ENCODE measurements at places on chromosomes 5 and 9.

DNA sequence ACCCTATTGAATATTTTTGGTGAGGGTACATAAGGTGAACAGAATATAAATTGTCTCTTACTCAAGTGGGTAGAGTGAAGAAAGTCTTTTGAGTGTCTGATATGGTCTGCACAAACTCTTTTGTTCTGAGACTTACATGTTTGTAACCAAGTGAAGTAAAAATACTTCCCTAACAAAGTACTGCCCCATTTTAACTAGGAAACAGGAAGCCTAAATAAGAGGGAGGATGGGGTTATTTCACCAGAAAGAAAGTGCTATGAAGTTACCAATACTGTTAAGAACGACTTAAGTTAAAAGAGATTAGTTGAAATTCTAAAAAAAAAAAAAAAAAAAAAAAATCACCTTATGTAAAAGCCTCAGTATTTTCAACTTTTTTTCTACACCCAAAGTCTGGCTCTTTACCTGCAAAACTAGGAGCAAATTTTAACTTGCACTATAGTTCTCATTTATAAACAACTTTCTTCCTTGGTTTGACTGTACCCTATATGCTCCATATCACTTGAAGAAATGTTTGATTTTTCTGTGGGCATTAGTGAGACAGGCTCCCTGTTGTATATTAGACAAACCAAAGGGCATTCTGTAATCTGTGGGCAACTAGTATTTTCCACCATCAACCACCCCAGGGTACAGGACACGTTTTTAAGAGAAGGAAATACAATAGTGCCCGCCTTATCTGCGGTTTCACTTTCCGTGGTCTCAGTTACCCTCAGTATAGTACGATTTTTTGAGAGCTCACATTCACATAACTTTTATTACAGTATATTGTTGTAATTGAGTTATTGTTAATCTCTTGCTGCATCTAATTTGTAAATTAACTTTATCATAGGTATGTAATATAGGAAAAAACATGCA lies 127.7 kb downstream of the NR3C1 start:
- DNase-seq: no peak

- no peak for DNase-seq
These were observed 526.0 kb upstream of the ADAMTS16 start for GRCh38 chr5:4614088-4614487.

GRCh38 chr5:114319821-114320220 lies 42.0 kb upstream of the KCNN2 start:
- no peak for DNase-seq

DNA sequence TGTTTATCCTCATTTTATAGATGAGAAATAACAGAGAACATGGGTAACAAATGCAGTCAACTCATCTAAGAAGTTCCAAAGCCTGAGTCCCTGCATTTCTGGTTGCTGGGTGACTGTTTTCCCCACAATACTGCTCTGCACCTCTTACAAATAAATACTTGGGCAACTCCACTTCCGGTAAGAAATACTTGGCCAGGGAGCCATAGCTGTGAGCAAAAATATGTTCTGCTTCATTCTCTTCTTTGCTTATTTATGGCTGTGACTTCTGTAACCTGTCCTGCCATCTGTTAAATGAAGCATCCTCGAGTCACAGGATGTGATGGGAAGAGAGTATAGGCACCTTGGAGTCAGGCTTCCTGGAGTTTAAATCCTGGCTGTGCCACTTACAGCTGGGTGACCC lies 49.9 kb downstream of the GDNF start:
- no peak for DNase-seq

DNA sequence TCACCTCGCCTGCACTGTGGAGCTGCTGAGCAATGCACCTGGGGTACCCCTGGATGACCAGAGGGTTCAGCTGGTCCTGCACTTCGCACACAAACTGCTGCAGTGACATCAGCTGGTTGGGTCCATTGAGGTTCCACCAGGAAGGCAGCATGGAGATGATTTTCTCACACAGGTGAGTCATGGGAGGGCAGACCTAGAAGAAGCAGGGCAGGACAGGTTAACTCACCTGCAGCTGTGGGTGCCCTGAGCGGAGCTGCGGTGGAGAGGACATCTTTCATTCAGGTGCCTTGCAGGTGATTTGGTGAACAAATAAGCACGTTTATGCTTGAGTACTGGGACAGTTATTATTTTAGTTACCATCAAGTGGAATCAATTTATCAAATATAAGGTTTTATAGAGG lies 73.6 kb downstream of the CTSL start:
- DNase-seq: no peak

DNA sequence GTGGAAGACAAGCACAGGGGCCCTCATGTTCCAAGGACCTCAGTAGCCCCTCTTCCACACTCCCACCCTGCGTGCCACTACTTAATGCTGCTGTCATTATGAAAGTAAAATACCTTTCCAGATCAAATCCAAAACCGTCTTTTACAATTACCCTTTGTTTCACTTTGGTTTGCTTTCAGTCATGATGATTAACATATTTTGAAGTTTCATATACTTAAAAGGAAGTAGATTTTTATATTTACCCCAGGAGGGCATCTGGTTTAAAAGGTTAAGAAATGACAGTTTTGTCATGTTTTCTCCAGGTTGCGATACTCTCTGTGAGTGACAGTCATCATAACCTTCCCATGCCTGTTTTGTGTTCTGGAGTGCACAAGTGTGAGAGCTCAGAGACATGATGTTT lies 13.5 kb upstream of the MAP1B start:
- DNase-seq: no peak

- no peak for DNase-seq
These were observed 493.3 kb upstream of the ADAMTS16 start for GRCh38 chr5:4646715-4647375.

GRCh38 chr9:102669220-102669619 lies 325.9 kb upstream of the CYLC2 start:
- no peak for DNase-seq

DNA sequence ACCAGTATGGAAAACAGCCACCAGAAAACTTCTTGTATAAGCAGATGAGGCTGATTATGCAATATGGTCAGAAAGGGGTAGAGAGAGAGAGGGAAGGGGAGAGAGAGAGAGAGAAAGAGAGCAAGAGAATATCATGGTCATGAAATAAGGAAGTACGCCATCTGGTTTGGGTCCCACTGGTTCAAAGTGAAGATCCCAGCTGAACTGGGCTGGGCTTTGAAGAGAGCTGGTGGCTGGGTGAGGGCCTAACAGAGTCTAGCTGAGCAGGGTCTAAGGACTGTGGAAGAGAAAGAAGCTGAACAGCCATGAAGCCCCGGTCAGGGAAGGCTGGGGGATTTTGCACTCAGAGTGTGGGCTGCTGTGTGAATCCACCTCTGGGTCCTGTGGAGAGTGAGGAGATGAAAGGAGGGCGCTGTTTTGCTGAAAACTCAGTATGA lies 14.6 kb downstream of the TRIM14 start:
- DNase-seq: no peak

DNA sequence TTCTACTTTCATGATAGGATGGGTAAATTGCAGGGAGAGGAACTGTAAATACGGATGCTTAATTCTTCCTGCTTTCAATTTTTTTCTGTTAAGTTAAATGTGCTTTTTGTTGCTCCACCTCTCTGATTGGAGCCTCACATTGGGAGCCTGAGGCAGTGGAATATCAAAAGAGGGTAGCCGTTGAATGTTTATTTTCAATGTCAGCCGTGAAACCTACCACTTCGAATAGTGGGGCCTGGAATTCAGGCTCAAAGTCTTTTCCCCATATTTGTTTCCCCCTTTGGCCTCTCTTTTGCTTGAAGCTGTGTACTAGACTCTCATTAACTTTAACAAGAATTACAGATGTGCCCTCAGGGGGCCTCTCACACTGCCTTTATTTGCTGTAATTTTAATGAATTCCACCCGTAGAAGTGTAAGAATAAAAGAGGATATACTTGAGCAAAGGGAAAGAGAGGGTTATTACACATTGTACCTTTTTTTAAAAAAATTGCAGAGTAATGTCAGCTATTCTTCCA lies 29.0 kb downstream of the PSAT1 start:
- no peak for DNase-seq

- DNase-seq: no peak
These were observed 62.8 kb downstream of the TLE1 start for GRCh38 chr9:81626511-81626910.

- no peak for DNase-seq
These were observed 80.3 kb upstream of the ARAP3 start for GRCh38 chr5:141762316-141762715.

- DNase-seq: no peak
These were observed 387.4 kb upstream of the KIF2A start for GRCh38 chr5:61918611-61919010.

DNA sequence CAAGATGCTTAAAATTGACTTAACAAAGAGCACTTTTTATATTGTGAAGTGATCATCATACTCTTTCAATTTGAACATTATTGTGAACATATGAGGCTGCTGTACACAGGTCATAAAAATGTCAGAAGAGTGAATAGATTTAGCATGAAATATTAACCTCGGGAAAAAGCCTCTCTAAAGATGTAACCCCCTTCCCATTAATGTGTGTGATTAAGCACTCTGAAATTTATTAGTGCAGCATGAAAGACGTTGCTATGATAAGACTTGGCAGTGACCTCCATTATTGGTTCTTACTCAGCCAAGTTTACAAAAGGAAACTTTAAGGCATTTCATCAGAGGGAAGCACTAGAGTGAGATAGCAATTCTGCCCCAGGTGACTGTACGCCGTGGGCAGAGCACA lies 326.5 kb downstream of the NTRK2 start:
- DNase-seq: no peak

GRCh38 chr9:120971938-120972337 lies 45.3 kb upstream of the TRAF1 start:
- no peak for DNase-seq

GRCh38 chr9:14271093-14271673 lies 42.8 kb downstream of the NFIB start:
- DNase-seq: no peak

- no peak for DNase-seq
These were observed 3.6 kb downstream of the MACROH2A1 start for GRCh38 chr5:135395451-135395850.

DNA sequence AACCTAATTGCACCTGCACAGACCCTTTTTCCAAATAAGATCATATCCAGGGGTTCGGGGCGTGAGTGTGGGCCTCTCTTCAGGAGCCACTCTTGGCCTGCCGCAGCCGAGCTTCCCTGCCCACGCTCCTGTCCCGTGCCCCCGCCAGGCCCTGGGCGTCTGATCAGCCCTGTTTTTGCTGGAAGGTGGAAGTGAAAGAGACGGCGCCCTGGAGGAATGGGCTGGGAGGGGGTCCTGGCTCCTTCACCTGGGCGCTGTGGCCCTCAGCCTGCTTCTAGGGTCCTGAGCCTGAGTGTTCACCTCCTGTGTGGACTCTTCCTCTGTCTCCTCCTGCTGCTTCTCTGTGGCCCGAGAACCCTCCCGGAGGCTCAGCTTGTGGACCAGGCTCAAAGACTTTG lies 11.2 kb upstream of the COL5A1 start:
- no peak for DNase-seq

DNA sequence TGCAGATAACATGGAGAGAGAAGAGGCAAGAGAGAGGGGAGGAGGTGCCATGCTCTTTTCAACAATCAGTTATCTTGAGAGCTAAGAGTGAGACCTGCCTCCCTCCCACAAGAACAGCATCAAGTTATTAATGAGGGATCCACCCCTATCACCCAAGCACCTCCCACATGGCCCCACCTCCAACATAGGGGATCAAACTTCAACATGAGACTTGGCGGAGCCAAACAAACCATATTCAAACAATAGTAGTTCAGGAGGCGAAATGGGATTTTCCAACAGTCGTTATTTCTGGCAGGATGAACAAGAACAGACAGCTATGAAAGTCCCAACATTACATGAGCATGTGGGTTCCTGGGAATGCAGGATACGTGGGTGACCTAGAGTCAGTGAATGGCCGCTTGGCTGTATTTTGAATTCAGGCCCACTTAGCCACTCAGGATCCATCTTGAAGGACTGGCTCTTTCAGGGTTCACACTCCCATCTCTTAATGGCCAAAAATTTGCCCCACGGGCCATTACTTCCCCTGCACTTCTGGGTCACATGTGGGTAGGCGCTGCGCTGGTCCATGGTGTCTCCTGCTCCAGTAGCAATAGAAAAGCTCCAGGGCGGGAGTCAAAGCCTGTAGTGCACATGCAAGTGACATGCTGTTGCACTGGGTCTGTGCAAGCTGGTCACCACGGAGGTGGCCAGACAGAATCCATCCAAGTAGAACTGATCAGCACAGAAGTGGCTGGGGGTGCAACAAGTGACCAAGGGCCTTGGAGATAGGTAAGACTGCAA lies 7.1 kb upstream of the FAF2 start:
- no peak for DNase-seq

DNA sequence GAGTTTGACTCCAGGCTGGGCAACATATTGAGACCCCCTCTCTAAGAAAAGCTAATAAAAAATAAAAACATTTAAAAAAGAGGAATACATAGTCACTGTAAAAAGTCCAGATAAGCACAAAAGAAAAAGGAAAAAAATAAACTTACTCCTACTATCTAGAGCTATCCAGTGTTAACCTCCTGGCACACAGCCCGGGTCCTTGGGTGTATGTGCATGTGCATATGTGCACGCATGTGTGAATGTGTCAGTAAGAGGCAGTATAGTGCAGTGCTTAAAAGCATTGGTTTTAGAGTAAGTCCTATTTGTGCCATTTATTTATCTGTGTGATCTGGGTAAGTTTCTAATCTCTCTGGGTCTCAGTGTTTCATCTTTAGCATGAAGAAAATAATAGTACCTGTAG lies 26.7 kb downstream of the FAM219A start:
- no peak for DNase-seq

GRCh38 chr5:134569758-134570364 lies 44.4 kb downstream of the JADE2 start:
- no peak for DNase-seq

- no peak for DNase-seq
These were observed 2.2 kb upstream of the MEGF9 start for GRCh38 chr9:120716483-120716882.

DNA sequence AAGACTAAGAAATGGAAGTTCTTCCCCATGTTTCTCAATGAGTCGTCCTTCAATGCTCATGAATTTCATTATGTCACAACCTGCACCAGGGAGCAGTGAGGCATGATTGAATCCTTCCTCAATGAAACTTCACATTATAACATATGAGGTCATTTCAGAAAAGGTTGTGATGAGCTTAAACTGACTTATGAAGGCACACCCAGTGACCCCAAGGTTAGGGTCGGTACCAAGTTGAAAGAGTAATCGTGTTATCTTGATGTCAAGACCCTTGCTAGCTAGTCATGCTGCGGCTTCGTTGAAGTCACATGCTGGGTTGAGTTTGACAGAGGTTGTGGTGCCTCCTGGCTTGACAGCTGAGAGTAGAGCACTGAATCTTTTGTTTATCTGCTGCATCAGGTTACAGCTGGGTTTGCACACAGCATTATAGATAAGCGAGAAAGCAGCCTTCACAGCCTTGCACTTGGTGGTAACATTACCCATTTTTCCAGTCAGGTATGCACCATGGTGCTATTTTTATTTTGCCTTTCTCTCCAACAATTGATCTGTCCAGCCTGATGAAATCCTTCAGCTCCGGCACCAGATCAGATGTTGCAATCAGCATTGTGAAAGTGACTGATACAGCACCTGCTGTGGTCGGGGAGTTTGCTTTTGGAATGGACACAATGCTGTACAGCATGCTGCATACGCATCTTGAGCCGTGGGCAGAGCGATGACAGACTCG lies 133.2 kb downstream of the ERCC6L2 start:
- DNase-seq: peak; percentile 11

- DNase-seq: no peak
These were observed 6.8 kb upstream of the PAEP start for GRCh38 chr9:135554718-135555117.

All from naive thymus-derived CD4-positive, alpha-beta T cell (primary cell).